Fibroblast of the aortic adventitia (primary cell): ENCODE measurements at places on chromosomes 5 and 9. TPM values are rescaled to one million over a fixed set of nuclear protein-coding genes. Genes with fewer than 3 reads are reported as not detected.

Gene BARX1
- total RNA-seq = 0.09 TPM in 1 of 2 replicates, not detected in the other

Gene ANGPTL2
- total RNA-seq = 41.0 and 47.5 TPM in 2 replicates

Gene PAEP
- not detected in 2 replicates for total RNA-seq

Gene CATSPER3
- 0.09 TPM in 1 of 2 replicates, not detected in the other for total RNA-seq

Gene IFNB1
- not detected in 2 replicates for total RNA-seq

Gene CFAP157
- 0.09 TPM in 1 of 2 replicates, not detected in the other for total RNA-seq

Gene QRFP
- not detected in 2 replicates for total RNA-seq

Gene C9orf152
- 0.16 TPM in 1 of 2 replicates, not detected in the other for total RNA-seq

Gene APBA1
- 2.7 and 12.4 TPM in 2 replicates for total RNA-seq

Gene LURAP1L
- total RNA-seq = 47.5 and 48.2 TPM in 2 replicates

Gene TICAM2
- total RNA-seq = 9.1 and 19.1 TPM in 2 replicates

Gene SPINK5
- not detected in 2 replicates for total RNA-seq

Gene FAM151B
- total RNA-seq = 6.8 and 11.2 TPM in 2 replicates

Gene CCL19
- total RNA-seq = not detected in 2 replicates

Gene NCBP1
- 43.3 and 59.6 TPM in 2 replicates for total RNA-seq

Gene ARL15
- total RNA-seq = 5.4 and 22.0 TPM in 2 replicates

Gene PCDHB16
- 0.25 and 0.36 TPM in 2 replicates for total RNA-seq

Gene OMD
- 0.33 and 16.1 TPM in 2 replicates for total RNA-seq
